ENCODE measurements at places on chromosomes 7 and 10.

- DNase-seq = no peak
Observed at GRCh38 chr10:29508554-29509244, 126.1 kb downstream of the SVIL start.

DNA sequence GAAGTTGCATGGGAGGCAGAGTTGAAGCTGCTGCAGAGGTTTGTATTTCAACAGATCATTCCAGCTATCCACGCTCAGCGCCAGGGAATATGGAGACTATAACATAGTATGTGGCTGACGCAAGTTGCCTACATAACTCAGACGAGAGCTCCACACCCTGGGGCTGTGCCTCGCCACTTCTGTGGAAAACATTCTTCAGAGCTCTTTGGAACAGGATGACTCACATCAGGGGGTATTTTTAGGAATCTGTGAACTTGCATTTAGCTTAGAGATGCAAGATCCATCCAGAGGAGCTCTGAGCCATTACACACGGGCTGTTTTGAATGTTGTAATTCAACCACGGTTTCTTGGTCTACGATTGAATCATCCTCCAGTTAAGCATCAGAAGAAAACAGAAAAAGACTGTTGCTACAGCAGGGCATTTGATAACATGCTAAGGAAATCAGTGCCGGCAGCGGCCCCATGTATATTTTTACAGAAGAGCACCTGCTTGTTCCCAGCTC is 481.5 kb upstream of the AKR1E2 start:
- DNase-seq = peak; percentile 98

DNA sequence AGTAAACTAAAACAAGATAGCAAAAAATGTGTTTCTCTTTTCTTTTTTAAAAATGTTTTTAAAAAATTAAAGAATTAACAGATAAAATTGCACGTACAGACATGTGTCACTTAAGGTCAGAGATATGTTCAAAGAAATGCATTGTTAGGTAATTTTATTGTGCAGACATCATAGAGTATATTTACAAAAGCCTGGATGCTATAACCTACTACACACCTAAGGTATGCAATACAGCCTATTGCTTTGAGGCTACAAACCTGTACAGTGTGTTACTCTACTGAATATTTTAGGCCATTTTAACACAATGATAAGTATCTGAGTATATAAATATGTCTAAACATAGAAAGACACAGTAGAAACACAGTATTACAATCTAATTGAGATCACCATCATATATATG is 253.1 kb downstream of the PRKG1 start:
- no peak for DNase-seq

DNA sequence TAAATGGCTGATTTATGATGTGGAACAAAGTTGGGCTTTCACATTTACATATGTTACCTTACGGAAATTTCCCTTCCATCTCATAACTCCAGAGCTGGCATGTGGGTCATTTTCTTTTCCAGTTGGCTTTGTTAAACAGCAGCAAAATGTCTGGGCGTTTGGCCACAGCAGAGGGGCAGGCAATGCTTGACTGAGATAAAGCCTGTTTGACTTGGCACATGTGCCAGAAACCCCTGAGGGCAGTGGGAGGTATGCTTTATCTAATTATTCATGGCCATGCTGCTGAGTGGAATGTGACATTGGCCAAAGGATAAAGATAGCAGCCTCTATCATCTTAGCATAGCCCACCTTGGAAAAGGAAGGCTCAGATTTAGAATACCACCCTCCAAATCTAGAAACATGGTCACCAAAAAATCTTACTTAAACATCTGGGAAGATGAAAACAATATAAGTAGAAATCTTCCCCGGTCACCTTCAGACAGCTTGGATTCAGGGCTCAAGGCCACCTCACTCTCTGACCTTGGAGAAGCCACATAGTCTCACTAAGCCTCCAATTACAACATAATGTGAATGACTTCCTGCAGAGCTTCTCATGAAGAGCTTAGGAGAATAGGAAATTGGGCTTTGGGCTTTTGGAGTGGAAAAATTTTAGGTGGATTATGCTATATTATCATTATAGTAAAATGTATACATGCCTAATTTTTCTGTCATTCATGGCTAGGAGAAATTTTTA is 101.5 kb downstream of the GRM3 start:
- no peak for DNase-seq

- DNase-seq = no peak
Observed at GRCh38 chr7:149306854-149307253, 44.9 kb downstream of the ZNF783 start.

Measured in islet precursor cell (in vitro differentiated cells).